Natural killer cell treated with Interleukin-12 subunit alpha and Interleukin-12 subunit beta and Interleukin-15 and Interleukin-18, amount 100 ng/mL, for 72 hours (primary cell): ENCODE measurements at places on chromosomes 13 and 19.

GRCh38 chr19:41555748-41556147 is 20.2 kb upstream of the CEACAM21 start:
- DNase-seq = no peak

DNA sequence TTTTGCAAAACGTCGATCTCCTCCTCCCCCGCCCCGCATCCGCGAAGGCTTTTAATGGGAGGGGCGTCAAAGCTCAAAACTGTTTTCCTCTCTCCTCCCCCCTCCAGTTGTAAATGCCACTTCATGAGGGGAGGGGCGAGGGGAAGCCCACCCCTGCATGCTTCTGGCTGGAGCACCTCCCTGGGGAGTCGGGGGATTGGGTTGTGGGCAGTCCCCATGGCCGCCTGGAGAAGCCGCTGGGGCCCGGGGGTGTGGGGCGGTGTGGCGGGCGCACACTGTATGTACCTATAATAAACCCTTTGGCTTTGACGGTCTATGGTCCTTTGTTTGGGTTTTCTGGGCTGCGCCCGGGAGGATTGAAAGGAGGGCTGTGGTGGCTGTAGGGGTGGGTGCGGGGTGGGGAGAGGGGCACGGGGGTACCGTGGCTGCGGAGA is 505 bp upstream of the SHKBP1 start:
- no peak for DNase-seq

GRCh38 chr13:44918326-44919103 is 70.8 kb downstream of the NUFIP1 start:
- DNase-seq = peak; percentile 89

GRCh38 chr19:45615795-45616703 is 14.0 kb upstream of the GPR4 start:
- DNase-seq = peak; percentile 66

GRCh38 chr19:55156202-55157063 is 1.1 kb downstream of the TNNI3 start:
- no peak for DNase-seq

GRCh38 chr13:43686557-43686956 is 100.2 kb downstream of the ENOX1 start:
- no peak for DNase-seq

DNA sequence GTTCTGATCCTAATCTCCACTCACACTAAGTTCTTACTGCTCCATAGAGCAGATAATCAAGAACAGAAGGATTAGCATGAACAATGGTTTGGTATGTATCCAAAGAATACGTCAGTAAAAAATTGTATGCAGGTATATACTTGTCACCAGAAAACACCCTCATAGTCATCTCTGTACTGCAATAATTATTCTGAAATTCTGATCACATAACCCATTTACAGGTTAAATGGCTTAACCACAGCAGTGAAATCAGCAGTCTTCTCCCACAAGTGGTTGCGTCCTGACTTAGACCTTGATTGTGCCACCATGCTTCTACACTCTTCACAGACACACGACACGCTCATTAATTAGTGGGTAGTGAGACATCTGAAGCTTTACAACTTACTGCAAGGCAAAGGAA is 50.9 kb downstream of the LNX2 start:
- DNase-seq = no peak

DNA sequence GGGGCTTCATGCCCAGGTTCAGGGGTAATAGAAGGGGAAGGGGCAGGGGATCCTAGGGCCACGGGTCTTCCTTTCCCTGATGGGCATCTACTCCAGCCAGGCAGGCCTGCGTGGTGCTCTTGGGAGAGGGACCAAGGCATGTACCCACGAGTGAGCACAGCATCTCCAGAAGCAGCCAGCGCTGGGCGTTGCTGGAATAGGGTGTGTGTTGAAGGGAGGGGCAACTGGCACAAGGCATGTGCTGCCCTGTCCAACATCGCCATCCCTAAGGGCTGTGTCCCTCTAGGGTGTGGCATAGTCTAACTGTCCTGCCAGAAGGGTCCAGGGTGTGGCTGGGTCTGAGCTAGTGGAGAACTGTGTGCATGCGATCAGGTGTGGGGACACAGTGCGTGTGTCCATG is 2.9 kb downstream of the NOTCH3 start:
- no peak for DNase-seq

DNA sequence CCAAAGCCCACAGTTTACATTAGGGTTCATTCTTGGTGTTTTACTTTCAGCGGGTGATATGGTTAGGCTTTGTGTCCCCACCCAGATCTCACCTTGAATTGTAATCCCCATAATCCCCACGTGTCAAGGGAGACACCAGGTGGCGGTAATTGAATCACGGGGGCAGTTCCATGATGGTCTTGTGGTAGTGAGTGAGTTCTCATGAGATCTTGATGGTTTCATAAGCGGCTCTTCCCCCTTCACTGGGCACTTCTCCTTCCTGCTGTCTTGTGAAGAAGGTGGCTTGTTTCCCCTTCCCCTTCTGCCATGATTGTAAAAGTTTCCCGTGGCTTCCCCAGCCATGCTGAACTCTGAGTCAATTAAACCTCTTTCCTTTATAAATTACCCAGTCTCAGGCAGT is 12.0 kb downstream of the FPR2 start:
- no peak for DNase-seq

GRCh38 chr13:76720821-76721220 is 165.4 kb downstream of the KCTD12 start:
- DNase-seq = no peak

DNA sequence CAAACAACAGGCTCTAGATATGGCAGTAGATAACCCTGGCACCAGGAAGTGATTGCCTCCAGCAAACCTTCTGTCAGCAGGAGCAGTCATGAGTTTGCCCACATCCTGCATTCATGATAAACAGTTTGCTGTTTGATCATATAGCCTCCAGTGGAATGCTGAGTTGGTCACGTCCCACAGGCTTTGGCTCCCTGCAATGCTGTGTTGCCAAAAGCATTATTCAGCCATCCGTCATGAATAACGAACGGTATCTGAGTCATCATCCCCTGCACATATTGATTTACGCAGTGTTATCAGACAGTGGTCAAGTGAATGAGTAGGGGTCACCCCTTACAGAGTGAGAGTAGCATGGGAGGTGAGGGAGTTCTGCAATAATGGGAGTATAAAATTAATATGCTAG is 21.9 kb upstream of the ZNF432 start:
- DNase-seq = no peak

- no peak for DNase-seq
These were observed 2.2 kb upstream of the COLGALT1 start for GRCh38 chr19:17553256-17553655.

GRCh38 chr19:18456974-18457373 is 19.0 kb upstream of the ISYNA1 start:
- no peak for DNase-seq

GRCh38 chr19:5042556-5042955 is 73.6 kb downstream of the KDM4B start:
- no peak for DNase-seq
